Right forelimb (tissue), 1 donor: ENCODE measurements at places on chromosomes 2 and 18.

DNA sequence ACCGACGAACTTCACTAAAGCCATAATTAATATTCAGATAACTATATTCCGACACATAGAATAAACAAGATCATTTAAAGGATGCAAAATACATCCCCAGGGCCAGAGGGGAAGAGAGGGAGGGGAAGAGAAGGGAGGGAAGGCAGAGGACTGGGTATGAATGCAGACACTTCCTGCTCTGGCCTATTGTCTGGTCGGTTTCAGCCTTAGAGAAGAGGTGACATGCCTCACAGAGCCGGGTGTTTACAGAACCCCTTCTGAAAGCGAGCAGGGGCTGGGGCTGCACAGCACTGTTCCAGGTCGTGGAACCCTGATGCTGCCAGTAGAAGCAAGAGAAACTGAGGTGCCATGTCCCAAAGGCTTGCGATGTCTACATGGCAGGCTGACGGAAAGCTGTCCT lies 31.0 kb downstream of the CELF4 start:
- no peak for DNase-seq

DNA sequence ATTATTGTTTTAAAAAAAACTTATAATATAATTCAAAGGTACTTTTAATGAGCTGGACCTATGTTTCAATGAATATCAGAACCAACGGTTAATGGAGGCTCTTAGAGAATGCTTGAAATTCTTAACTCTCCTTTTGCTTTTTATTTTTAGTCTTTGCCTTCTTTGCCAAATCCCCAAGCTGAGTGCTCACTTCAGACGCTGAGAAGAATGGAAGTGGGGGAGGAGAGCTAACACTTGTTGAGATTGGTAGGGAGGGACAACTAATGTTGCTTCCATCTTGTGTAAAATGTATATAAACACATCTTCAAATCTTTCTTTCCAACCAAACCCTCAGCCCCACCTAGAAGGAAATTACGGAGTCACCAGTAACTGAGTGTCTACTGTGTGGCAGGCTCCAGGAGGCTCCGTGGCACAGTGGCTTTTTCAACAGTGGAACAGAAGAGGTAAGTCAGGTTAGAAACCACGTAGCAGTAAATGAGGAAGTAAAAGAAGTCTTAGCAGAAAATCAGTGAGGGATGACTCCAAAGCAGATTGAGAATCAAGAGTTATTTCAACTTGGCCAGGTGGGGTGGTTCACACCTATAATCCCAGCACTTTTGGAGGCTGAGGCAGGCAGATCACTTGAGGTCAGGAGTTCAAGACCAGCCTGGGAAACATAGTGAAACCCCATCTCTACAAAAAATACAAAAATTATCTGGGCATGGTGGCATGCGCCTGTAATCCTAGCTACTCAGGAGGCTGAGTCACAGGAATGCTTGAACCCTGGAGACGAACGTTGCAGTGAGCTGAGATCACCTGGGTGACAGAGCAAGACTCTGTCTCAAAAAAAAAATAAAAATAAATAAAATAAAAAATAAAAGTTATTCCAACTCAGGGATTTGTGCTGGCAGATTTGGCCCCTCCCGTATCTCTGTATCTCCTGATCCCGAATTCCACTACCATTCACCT lies 45.0 kb upstream of the CREB1 start:
- DNase-seq: no peak

DNA sequence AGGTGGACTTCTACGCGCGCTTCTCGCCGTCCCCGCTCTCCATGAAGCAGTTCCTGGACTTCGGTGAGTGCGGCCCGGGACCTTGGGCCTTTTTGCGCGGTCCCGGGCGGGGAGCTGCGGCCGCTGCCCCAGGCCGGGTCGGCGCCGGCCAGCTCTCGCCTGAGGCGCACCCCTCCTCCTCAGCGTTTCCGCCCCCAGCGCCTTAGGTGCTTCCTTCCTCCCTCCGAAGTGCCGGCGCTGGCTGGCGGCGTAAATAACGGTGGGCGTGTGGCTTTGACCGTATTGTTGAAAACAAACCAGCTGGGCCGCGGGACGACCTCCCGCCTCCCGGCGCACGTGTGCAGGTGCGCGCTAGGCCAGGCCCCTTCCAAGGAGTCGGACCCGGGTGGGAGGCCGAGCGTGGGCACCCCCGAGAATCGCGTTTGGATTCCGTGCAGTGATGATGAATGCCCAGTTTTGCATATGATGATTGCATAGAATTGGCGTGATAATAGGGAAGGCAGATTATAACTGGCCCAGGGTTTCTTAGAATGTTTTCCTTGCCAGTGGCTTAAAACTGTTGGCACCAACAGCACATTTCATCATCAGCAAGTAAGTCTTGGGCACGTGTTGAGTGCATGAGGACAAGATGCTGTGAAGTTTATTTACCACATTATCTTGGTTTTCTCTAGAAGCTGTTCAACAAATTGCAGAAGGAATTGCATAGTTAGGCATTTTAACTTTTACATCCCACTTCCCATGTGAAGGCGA lies 569 bp downstream of the PDK1 start:
- DNase-seq: no peak

DNA sequence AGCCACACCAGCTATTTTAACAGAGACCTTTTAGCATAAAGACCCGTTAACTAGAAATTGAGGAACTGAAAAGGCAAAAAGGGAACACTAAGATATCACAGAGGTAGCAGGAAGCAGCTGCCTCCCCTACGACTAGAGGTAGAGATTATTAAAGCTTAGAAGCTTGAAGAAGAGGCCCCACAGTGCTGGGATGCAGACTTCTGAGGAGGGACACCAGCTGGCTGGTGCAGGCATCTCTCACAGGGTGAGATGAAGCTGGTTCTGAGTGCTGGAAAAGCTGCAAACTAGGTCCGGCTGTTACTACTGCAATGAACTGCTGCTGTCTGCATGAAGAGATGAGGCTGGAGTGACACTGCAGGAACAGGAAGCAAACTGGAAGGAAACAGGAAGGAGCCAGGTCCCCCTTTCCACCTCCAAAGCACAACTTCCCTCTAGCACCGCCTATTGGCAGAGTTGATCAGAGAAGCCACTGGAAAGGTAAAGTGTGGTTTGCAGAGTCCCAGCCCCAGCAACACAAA lies 61.2 kb upstream of the MRPS9 start:
- DNase-seq: no peak

GRCh38 chr2:136324966-136325365 lies 207.0 kb upstream of the CXCR4 start:
- no peak for DNase-seq

DNA sequence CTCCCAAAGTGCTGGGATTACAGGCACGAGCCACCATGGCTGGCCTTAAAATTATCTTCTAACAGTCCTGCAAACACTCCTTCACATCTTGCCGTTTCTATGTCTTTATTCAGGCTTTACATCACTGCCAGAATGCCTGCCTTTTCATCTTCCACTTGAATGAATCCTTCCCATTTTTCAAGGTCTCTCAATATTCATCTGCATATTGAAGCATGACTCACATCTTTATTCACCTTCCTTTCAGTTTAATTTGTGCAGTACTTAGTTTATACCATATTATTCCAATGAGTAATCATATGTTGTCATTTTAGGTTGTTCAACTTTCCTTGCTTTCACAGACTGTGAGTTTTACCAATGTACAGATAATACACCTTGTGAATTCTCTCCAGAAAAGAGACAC lies 510.1 kb upstream of the PIK3C3 start:
- DNase-seq: no peak

DNA sequence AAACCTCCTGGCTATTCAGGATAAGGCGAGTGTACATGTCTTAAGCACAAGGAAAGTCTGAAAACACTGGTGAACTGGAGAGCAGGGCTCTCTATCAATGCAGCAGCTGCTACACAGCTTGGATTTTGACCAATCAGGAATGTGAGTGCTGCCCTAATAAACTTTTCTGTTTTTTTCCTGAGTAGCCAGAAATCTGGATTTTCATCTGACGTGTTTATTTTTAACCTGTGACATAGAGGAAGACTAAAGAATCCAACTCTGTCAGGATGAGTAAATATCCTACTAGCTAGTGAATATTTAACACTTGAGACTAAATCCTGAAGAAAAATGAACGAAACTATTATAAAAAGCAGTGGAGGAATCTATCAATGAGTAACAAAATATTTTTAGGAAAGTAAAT lies 1638.9 kb downstream of the LRP1B start:
- DNase-seq: no peak

- DNase-seq: peak; percentile 46
Observed at GRCh38 chr2:196987649-196988364, 61.3 kb upstream of the PGAP1 start.

DNA sequence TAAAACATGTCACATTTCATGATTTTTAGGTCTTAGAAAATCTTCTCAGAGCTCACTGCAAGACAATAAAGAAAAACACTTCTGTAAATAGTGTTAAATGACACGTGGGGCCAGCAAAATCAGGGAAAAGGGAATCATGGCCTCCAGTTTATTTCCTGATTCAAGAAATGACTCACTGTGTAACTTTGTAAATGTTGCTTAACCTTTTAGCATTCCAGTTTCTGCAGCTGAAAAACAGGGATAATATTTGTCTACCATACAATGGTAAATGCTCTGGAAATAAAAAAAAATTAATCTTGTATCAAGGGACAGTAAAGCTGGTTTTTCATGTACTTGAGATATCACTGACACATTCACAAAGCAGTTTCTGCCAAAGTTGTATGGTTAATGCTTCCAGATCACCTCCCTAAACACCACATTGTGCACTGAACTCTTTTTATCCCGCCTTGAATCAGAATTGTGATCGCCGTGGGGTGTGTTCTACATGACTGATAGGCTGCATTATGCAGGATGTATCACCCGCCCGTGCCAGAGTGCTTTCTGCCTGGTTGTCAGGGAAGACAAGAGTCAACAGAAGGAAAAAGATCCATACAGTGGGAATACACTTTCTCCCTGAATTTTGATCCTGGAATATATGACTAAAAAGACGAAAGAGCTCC lies 238.8 kb downstream of the IKZF2 start:
- no peak for DNase-seq

GRCh38 chr2:112634153-112634873 lies 11.4 kb upstream of the SLC20A1 start:
- no peak for DNase-seq

GRCh38 chr18:64747803-64748202 lies 598.9 kb upstream of the LINC00305 start:
- no peak for DNase-seq

DNA sequence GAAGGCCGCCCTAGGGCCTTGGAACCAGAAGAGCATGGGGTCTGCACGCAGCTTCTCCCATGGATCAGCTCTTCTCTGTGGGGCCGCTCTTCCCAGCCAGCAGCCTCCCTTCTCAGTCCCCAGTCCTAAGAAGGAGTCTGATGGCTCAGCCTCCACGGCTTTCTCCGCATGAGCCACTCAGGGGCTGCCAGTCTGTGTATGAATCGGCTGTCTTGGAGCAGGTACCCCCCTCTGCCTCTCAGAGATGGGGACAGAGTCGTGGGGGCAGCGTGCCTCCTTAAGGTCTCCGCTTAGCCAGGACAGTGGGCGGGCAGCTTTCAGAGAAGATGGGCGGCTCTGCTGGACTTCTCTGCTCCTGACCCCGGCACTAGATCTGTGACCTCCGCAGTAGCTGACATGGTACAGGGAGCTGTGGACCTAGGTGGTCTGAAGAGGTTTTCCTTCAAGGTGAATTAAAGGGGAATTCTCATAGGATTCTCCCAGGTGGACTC lies 21.6 kb downstream of the INPP5D start:
- DNase-seq: no peak

DNA sequence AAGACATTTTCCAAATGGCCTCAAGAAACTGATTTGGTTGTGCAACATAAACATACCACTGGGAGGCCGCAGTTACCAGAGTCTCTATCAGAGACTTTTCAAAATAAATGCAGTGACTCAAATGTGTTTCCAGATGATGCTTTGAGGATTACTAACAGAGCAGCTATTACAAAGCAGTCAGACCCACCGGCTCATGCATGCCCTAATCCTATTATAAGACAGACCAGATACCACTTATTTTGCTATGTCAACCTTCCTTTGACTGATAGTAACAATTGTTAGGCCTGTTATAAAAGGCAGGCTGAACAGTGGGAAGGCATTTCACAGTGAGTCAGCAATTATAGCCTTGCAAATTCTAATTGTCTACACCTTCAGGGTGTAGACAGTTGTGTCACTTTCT lies 217.7 kb downstream of the LRRTM1 start:
- no peak for DNase-seq

- DNase-seq: no peak
Observed at GRCh38 chr2:179081954-179082353, 32.0 kb upstream of the CCDC141 start.

DNA sequence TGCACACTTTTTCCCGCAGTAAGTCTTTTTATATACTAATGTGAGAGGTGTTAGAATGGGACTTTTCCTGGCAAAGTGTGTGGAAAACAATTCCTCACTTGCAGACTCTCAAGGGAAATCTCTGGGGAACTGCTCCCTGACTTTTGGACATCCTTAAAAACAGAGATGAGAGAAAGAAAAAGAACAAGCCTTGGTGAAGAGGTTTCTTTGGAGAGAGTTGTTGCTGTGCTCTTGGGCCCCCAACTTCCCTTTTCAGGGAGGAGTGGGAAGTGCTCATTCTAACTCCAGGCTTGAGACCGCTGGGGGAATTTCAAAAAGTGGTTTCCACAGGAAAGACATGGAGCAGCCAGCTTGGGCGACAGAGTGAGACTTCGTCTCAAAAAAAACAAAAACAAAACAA lies 142.6 kb upstream of the SPRED2 start:
- no peak for DNase-seq

- DNase-seq: no peak
Observed at GRCh38 chr2:197345846-197346370, 35.3 kb upstream of the ANKRD44 start.

DNA sequence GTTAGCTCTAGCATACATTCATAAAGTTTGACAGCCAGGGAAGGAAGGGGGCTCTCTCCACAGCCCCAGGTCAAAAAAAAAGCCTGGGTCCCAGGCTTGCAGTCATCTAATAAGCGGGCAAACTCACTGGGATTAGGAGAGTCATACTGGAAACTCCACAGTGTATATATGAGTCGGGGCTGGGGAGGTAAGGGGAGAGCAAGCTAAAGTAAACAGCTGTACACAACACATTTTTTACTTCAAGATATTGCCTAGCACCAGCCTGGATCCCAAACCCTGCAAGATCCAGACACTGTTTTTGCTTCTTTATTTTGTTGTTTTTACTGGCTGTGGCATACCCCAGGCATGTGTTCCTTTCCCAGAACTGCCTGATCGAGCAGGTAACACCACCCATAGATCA lies 291.3 kb upstream of the TANK start:
- no peak for DNase-seq

GRCh38 chr2:121118951-121119350 lies 166.1 kb downstream of the TFCP2L1 start:
- peak; percentile 32 for DNase-seq

DNA sequence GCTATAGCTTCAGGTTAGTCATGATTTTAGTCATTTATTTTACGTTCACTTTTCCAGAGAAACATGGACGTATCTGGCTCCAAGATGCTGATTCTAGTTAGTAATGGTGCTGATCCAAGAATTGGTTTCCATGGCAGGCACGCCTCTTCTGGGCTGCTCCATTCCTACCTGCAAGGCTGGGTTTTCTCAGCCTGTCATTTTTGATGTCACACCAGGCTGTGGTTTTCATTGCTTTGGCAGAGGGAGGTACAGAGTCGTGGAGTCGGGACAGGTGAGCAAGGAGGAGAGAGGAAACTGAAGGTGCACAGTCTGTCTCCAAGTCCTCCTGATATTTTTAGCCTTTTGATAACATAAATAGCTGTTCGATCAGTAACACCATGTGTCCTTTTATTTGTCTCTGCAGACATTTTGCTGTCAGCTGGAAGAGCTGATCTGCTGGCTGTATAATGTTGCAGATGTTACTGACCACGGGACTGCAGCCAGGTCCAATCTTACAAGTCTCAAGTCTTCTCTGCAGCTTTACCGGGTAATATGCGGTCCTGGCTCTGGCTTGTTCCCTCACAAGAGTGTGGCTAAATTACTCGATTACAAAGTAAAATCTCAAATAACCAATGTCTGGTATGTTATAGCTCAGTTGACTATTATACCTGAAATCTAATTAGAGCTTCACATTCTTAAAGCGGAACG lies 17.8 kb downstream of the CEP68 start:
- no peak for DNase-seq
